ENCODE measurements at places on chromosomes 2 and 18.

DNA sequence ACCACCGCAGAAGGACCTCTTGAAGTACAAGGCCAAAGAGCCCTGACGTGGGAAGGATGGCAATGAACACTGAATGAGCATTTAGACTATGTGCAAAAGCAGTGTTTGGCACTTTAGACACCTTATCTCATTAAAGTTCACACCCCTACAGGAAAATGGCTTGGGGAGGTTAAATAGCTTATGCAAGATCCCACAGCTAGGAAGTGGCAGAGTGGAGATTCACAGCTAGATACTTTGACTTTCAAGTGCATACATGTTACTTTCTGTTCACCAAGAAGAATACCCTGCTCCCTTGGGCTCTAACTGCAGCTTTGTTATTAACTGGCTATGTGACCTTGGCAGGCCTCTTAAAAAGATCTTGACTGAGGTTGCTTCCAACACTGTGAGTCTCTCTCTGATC lies 58.2 kb downstream of the ICOS start:
- no peak for DNase-seq

DNA sequence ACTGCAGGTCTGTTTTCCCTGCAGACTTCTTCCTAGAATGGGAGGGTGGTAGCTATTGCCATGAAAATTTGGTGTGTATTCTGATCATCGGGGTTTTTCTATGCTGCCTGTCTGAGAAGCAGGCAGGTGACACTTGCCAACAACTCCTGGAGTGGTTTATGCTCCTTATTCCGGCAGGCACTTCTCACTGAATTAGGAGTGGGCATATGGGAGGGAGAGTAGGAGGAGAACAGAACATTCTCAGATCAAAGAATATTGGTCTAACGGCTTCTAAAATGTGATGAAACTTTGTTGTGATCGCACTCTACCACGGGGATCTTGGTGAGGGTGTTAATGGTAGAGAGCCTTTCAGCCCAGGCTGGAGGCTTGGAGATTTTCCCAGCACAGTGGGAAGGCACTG lies 480.8 kb downstream of the PLCL1 start:
- DNase-seq = no peak

GRCh38 chr2:163252199-163252598 lies 413.6 kb upstream of the KCNH7 start:
- DNase-seq = no peak

GRCh38 chr2:207251573-207252192 lies 85.9 kb upstream of the KLF7 start:
- DNase-seq = no peak

DNA sequence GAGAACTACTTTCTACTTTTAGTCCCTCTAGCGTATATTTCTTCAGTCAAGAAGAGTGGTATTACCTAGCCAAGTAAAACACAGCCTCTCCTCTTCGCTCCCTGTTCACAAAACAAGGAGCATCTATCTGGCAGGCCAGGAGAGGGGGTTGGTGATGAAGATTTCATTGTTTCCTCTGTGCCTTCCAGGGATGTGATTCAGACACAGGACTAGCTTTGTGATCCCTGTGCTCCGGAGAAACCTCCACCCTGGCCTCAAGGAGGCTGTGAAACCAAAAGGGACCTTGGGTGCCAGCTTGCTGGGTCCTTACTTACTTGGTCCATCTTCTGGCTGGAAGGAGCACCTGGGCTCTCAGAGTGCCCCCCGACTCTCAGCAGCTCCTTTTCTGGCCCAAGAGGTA lies 5.7 kb downstream of the RHOB start:
- DNase-seq = peak; percentile 70

DNA sequence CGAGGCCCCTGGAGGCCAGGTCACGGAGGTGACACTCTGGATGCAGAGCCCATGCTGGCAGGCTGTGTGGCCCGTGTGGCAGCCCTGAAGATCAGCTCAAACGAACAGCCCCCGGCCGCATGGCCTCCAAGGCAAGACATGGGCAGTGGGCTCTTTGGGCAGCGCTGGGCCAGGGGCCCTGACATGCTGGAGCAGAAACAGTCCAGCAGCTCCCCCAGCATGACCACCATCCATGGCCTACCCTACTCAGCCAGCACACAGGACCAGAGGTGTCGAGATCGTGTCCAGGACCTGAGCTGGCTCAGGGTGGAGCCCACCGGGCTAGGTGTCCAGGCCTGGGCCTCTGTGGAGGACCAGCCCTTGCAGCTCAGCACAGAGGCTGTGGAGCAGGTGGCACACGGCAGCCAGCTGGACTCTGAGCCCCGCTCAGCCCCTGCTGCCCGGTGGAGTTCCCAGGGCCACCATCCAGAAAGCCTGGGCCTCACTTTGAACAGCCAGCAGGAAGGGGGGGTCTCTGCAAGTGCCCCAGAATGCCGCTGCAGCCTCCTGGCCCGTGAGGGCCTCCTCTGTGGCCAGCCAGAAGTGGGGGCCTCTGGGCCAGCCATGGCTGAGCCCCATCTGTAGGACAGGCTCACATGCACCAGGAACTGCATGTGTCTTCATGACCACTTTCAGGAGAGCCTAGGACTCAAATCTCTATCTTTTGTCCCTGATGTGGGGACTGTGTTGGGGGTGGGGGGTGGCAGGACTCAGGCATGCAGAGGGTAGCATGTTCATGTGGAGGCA lies 8.9 kb downstream of the AMER3 start:
- DNase-seq = no peak
